ENCODE measurements at places on chromosomes 3 and 15. TPM values are rescaled to one million over a fixed set of nuclear protein-coding genes. Genes with fewer than 3 reads are reported as not detected.

Gene PARP15
- total RNA-seq: 2.3 TPM

Gene RIOX2
- 25.8 TPM for total RNA-seq

Gene MKRN2OS
- not detected for total RNA-seq

Gene P2RY14
- total RNA-seq: 2.8 TPM

Gene LRRN1
- 4.8 TPM for total RNA-seq

Gene ALDH1A3
- total RNA-seq: 19.0 TPM

Gene GPR176
- total RNA-seq: 27.2 TPM

Gene LNP1
- total RNA-seq: 2.8 TPM

Gene PSTPIP1
- 14.1 TPM for total RNA-seq

Gene GRAMD2A
- total RNA-seq: 1.5 TPM

Gene RASL12
- total RNA-seq: 86.9 TPM

Gene MYH15
- 0.15 TPM for total RNA-seq

Gene CD47
- total RNA-seq: 79.0 TPM

Gene GOLGA6A
- not detected for total RNA-seq

Gene ISLR
- total RNA-seq: 102 TPM

Gene SMAD6
- 34.8 TPM for total RNA-seq

Gene MAGEL2
- 0.27 TPM for total RNA-seq

Gene HEG1
- 99.3 TPM for total RNA-seq

Gene DNASE1L3
- total RNA-seq: 19.8 TPM

Gene SQOR
- total RNA-seq: 44.5 TPM

Gene ANKDD1A
- total RNA-seq: 29.2 TPM

Gene GOLGA8J
- 1.5 TPM for total RNA-seq

Gene ZNF148
- total RNA-seq: 63.8 TPM

Gene XCR1
- total RNA-seq: 0.63 TPM

Gene GOLGA8S
- total RNA-seq: 0.52 TPM

Gene LRIG1
- 115 TPM for total RNA-seq

GRCh38 chr3:158355623-158356588 is 215.1 kb upstream of the MLF1 start:
- DNase-seq: no peak

DNA sequence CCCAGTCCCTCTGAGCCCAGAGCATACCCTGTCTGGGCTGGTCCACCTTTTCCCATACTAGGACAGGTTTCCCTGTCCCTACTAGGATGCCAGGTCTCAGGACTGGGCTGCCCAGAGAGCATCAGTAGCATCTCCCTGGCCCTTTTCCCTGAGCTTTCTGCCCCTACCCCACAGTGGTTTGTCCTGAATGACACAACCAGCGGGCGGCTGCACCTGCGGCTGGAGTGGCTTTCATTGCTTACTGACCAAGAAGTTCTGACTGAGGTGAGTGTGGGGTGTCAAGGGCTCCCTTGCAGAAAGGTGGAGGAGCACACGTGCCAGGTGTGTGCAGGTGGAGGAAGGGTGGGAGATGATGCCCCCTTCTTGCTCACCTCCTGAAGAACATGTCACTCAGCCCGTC is 33.5 kb downstream of the ESYT3 start:
- no peak for DNase-seq

- DNase-seq: no peak
Measured at GRCh38 chr3:11251807-11252176, 20.4 kb upstream of the ATG7 start.

DNA sequence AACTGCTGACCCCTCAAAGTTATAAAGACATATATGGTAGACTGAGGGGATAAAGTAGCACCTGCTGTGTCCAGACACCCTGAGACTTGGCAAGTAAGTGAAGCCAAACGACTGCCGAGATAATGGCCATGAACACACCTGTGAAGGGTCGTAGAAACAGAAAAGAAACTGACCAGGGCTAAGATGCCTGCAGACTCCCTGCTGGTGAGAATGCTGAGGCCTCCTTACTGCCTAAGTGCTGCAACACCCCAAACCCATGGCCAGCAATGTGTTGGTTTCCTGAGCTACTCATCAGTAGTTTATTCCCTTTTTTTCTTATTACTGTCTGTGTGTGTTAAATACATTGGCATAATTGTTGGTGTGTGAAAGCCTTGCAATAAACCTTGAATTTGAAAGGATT is 233.8 kb downstream of the ZNF385D start:
- DNase-seq: no peak

DNA sequence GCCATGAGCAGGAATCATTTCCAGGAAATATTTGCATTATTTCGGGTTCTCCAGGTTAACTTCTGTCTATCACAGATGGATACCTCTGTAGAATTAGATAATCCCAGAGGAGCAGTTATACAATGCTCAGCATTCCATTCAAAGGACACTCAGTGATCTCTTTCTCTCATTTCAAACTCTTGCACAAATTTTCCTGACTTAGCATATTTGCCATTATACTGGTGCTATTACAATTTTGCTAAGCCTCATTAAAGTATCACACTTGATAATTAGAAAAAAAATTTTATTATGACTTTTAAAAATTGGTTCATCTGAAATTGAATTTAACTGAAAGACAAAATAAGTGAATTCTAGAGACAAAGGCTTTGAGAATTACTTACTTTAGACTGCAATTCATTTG is 469.0 kb downstream of the EPHA3 start:
- no peak for DNase-seq

DNA sequence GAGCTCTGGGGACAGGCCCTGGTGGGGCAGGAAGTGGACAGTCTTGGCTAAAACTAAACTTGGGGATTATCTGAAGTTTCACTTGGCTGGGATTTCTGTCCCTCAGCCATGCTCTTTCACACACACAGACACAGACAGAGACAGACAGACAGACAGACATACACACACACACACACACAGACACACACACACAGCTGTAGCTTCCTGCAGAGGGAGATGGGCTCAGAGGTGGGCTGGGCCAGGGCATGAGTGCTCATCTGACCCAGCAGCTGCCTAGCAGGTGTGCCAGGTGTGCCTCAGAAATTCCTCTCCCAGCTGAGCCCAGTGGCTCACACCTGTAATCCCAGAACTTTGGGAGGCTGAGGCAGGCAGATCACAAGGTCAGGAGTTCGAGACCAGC is 3.3 kb downstream of the RHOV start:
- DNase-seq: peak; percentile 20

DNA sequence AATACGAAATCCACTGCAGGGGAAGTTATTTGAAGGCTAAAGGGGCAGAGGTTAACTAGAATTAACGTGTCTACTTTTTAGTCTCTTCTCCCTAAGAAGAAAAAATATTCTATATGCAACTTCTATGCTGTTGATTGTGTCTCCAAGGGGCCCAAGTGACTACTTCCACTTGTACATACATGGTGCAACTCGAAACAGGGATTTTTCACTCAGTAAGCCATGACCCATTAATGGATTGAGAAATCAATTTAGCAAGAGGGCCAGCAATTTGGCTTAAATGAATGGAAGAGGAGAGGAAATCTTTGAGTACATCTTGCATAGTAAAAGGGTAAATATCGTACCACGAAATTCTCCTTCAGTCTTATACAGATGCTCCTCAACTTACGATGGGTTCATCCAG is 151.1 kb upstream of the HES1 start:
- DNase-seq: no peak

- no peak for DNase-seq
Measured at GRCh38 chr3:114626751-114627150, 332.9 kb downstream of the TIGIT start.

DNA sequence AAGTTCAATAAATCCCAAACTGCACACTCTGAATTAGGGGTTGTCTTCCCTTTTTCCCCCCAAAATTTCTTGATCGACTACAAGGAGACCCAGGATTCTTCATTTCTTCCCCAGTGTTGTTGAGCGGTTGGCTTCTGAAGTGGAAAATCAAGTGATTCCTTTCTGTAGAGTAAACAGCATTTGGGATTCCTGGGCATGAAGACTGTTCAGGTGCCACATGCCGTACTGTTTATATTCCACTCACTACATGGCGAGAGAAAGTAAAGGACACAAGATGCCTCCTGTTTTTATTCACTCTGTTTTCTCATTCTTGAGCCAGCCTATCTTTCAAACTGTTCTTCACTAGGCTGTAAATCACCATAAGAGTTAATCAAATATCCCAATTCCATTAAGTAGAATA is 12.6 kb downstream of the FSTL1 start:
- DNase-seq: no peak

- no peak for DNase-seq
Measured at GRCh38 chr15:53918180-53919079, 59.8 kb upstream of the UNC13C start.

GRCh38 chr15:52653431-52653964 is 25.7 kb downstream of the ATOSA start:
- DNase-seq: no peak

- no peak for DNase-seq
Measured at GRCh38 chr3:11944052-11944673, 60.0 kb upstream of the SYN2 start.

- DNase-seq: no peak
Measured at GRCh38 chr15:55151631-55152030, 45.1 kb downstream of the RSL24D1 start.

GRCh38 chr3:17848102-17848501 is 105.7 kb upstream of the TBC1D5 start:
- no peak for DNase-seq

DNA sequence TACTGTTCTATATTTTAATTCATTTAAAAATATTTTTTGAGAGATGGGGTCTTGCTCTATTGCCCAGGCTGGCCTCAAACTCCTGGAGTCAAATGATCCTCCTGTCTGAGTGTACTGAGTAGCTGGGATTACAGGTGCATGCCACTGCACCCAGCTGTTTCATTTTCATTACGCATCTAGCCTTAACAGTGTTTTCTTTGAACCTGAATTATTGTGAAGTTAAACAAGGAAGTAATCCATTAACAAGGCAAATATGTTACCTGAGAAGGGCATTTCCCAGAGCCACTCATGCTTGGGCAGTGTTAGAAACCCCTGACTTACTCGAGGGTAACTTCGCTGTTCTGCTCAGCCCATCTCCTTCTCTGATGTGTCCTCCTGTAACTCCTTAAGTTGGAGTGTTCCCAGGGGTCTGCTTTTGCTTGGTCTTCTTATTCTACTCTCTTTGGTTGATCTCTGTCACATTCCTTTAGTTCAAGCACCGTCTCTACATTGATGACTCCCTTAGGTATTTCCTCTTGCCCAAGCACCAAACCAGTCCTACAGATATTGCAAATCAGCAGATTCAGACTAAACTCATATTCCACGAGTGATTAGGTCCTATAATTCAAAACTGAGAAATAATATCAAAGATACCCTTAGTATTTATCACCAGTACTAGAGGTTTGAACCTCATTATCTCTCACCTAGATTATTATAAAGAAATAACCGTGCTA is 107.9 kb downstream of the STAC start:
- DNase-seq: no peak

DNA sequence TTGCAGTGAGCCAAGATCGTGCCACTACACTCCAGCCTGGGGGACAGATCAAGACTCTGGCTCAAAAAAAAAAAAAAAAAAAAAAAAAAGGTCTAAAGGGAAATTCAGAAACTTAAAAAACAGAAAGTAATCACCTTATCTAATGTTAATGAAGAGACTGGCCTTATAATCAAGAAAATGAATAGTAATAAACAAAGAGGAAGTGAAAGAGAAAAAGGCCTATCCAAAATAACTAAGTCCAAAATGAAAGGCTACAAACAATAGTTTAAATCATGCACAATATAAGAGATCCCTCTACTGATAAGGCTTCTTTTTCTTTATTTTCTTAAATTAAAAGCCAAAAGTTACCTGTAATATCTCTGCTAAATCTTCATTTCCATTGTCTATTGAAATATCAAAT is 37.1 kb upstream of the HDC start:
- DNase-seq: no peak

- no peak for DNase-seq
Measured at GRCh38 chr15:73375755-73376305, 7.1 kb upstream of the HCN4 start.

DNA sequence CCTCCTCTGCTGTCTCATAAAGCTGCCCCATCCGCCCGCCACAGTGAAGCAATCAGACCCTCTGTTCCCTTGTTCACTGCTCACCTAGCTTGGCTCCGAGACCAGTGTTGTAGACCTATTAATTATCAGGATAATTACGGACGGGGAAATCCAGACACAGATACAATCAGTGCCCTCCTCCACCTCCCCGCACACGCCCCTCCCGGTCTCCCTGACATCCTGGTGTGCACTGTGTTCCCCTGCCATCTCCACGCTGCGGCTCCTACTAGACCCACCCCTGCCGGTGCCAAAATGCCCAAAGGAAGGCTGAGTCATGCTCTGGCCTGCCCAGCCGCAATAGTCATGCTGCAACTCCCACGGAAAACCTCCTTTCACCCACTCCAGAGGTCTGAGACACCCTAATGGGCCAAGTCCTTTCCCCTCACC is 277.3 kb upstream of the TLE3 start:
- peak; percentile 80 for DNase-seq

- DNase-seq: no peak
Measured at GRCh38 chr3:58101499-58102389, 93.5 kb downstream of the FLNB start.

GRCh38 chr3:118968111-118968510 is 66.5 kb downstream of the IGSF11 start:
- no peak for DNase-seq

DNA sequence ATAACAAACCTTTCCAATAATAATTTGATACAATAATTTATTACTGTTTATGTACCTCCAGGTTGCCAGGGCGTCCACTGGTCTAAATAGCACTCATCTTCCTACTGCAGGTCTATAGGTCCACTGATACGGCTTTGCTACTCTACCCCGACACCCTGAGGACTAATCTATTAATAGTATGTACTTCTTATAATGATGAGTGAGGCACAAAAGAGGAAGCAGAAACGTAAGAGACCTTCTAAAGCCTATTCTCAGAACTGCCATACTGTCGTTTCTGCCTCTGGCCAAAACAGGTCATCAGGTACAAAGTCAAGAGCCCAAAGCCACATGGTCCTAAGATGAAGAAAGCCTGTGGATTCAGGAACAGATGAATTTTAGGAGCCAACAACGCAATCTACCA is 163.2 kb upstream of the GRM7 start:
- no peak for DNase-seq

DNA sequence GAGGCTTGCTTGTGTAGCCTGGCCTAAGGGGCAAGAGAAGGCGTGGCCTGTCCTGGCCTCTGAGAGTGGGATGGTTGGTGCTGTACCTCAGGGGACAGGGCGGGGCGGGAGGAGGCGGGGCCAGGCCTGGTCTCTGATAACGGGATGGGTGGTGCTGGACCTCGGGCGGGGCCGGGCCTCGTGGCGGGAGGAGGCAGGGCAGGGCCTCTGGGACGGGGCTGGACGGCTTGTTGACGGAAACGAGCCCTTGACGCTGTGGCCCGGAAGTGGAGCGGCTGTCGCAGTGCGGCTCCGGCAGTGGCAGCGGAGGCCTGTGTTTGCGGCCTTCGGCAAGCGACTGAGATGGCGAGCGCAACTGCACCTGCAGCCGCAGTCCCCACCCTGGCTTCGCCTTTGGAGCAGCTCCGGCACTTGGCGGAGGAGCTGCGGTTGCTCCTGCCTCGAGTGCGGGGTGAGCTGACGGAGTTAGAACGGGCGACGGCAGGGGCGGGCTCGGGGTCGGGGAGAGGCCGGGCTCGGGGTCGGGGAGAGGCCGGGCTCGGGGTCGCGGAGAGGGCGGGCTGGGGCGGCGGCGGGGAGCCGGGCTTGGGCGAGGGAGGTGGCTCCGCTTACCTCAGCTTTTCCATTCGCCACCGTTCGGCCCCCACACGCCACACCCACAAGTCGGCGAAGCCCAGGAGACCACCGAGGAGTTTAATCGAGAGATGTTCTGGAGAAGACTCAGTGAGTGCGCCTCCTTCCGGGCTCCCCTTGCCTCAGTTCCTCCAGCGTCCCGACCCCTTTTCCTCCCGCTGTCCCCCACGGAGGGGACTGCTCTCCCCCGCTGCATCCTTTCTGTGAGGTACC is at the start of gene CCNDBP1:
CCNDBP1 (plus strand) TSS at position 247 of the 846 bp plus-strand sequence; CDS start at position 343, 96 bp downstream.
- peak; percentile 98 for DNase-seq

- no peak for DNase-seq
Measured at GRCh38 chr3:172262991-172263608, 185.2 kb downstream of the GHSR start.
